ENCODE measurements at places on chromosomes 6 and 20.

GRCh38 chr6:89582669-89583325, 55.8 kb downstream of the LYRM2 start:
- DNase-seq = no peak

GRCh38 chr6:108171291-108171917, 5.6 kb downstream of the NR2E1 start:
- no peak for DNase-seq

DNA sequence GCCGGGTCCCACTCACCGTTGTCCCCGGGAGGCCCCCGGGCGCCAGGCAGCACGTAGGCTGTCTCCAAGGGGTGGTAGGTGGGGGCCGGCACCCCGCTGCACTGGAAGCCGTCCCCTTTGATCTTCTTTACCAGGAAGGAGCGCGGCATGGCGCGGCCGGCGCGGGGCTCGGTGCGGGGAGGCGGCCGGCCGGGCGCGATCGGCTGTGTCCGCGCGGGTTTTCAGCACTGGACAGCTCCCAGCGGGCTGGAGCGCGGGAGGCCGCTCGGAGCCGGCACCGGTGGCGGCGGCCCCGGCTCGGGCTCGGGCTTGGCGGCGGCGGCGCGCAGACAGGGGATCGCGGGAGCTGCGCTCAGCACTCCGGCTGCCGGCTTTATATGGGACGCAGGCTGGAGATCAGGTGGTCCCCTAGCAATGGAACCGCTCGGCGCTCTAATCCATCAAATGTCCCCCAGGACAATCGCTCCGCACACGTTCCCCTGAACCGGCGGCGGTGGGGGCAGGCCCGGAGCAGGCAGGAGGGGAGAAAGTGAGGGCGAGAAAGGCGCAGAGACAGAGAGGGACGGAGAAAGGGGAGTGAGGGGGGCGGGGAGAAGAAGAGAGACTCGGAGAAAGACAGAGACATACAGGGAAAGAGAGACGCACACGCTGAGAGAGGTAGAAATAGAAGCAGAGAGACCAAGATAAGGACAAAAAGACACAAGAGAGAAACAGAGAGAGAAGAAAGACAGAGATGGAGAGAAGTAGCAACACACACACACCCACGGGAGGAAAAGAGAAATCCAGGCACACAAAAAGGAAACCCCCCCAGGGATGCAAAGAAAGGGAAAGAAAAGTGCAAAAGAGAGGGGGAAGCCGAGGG, at the start of gene SCRT2:
Gene SCRT2, minus strand, starts transcription at position 350 of the 862 bp plus-strand sequence. Its CDS starts 201 bp downstream, at position 149.
- peak; percentile 54 for DNase-seq

GRCh38 chr6:80438772-80439171, 332.3 kb downstream of the BCKDHB start:
- no peak for DNase-seq

DNA sequence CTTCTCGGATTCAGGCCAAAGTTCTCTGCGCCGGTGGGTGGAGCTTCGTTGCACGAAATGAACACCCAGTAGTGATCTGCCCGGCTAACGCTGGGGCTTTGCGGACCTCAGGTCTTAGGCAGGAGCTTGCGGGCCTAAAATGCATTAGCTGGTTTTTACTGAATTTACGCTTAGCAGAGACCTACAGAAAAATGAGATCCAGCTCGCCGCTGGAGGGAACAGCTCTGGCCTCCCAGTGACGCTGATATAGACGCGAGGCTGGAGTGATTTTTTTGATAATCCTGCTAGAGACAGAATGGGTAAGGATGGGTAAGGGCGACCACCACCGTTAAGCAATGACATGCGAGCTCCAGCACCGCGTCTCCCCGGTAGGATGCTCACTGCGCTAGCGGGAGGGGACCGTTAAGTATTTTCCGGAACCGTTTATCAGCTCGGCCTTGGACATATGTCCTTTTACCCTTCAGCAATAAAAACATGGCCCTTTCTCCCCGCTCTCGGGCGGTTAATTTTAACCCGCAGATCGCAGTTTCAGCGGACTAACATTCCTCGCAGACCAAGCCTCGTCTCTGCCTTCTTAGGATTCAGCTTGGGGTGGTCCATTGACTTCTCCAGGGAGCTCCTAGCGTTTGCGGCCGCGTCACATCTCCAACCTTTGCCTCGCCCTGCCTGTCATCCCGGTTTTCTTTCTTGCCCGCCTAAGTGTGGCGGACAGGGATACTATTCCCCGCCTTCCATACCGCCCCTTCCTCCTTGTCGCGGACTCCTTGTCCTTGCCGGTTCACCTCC, 109.3 kb downstream of the GPX5 start:
- DNase-seq = no peak

GRCh38 chr6:140436023-140436811, 1061.8 kb upstream of the CITED2 start:
- no peak for DNase-seq

DNA sequence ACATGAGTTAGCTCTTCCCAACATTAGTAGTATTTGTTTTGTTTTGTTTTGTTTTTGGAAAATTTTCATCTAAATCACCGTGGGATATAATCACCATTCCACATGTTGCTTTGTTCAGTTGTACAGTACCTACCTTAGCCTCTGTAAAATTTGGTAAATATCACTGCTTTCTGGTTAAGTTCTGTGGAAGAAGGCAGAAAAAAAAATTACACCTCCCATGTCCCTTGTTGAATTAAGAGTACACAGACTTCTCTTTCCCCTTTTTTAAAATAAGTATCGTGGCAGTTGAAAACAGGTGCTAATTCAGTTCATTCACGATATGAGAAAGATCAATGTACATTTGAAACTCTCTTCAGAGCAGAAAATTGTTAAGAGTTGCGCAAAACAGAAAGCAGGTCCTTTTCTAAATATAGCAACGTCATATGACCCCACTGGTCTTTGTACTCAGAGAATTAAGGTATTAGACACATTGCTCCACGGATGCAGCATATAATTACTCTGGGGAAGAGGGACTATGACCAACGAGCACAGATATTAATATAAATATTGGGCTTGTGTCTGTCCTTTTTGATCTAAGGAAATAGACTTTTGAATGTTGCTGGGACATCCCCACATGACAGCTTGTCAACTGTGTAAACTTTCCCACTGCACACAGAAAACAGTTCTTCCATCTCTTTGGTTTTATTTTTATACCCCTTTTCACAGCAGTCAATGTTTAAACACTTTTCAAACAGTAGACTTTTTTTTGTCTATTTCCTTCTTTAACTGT, 58.6 kb upstream of the ZNF217 start:
- no peak for DNase-seq

- DNase-seq = no peak
These were observed 36.3 kb upstream of the FAM83D start for GRCh38 chr20:38889792-38890496.

DNA sequence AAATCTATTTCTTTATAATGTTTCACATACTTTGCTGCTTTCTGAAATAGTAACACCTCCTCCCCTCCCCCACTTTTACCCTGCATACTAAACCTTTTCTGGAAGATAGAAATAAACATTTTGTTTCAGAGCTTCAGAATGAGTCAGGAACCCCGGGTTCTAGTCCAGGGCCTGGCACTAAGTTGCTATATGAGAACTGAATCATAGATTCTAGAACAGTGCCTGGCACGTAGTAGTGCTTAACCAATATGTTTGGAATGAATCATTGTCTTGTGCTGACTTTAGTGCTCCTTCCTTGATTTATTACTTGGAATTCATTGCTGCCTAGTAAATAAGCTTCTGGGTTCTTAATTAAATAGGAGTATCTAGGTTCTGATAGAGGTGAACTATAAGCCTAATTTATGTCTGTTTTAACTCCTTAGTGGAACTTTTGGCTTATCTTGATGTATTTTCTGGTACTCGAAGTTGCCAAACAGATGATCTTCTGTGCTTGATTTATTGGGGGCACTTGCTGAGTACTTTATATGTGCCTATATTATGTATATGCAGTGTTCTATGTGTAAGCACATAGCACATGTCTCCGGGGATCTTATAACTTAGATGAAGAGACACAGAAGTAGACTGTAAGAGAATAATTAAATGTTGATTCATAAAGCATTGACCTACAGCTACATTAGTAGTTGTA, 18.6 kb downstream of the TAB2 start:
- DNase-seq = no peak

GRCh38 chr20:63969838-63970713, at the start of gene ZNF512B:
Gene ZNF512B, minus strand, starts transcription at chr20:63969930. Its CDS starts 1,980 bp downstream, at chr20:63967950.
- DNase-seq = no peak

DNA sequence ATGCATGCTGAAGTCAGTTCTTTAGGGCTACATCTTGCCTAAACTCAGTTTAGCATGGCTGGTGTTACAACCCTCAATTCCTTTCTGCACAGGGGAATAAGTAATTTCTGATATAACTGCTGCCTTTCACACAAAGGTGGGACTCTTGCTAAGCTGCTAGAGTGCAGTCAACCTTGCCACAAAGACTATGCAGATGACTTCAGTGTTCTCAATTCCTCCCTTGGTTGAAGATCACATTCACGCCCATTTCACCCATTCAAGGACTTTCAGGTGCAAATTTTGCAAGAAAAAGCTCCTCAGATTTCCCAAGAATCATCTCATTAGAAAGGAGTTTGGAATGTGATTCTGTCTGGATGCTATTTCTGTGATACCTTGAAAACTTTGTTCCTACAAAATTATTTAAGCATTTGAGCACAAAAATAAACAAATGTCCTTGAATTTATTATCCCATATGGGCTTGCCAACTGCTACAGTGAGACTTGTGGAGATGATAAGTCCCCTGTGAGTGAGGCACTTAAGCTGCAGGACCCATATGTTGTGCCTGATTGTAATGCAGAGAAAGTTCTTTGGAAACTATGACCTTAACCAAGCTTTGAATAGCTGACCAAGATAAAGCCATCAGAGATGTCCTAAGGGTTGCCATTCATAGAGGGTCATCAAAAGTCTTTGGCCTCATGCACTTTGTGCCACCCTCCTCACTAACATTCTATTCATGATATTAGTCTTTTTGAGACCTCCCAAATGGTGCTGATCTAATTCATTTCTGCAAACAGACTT, 111.8 kb downstream of the PLCB4 start:
- DNase-seq = no peak

GRCh38 chr6:2077826-2078225, 167.6 kb downstream of the GMDS start:
- no peak for DNase-seq

GRCh38 chr6:85580118-85580877, 13.4 kb downstream of the SNX14 start:
- DNase-seq = no peak

GRCh38 chr20:17391127-17391771, 139.9 kb downstream of the BFSP1 start:
- DNase-seq = no peak

DNA sequence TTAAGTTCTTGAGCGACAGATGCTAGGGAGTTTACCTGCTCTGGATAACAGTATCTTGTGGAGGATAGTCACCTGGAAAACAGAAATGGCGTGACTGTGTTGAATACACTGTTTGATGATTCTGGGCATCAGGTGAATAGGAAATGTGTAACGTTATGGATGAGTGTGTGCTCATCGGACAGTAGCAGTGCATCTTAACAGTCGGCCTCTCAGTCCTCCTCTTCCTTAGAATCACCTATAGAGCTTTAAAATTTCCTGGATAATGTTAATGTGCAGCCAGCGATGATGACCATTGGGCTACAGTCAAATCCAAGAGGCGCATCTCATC, 217.7 kb downstream of the OR2B2 start:
- no peak for DNase-seq

GRCh38 chr6:157381631-157382621, 936 bp downstream of the ZDHHC14 start:
- peak; percentile 52 for DNase-seq
